ENCODE measurements at places on chromosomes 3 and 15. TPM values are rescaled to one million over a fixed set of nuclear protein-coding genes. Genes with fewer than 3 reads are reported as not detected.

- DNase-seq, result no peak
These were observed 603.0 kb upstream of the ROBO2 start for GRCh38 chr3:76436894-76437293.

Gene CLDN16
- polyA plus RNA-seq, result 0.02 TPM

GRCh38 chr3:178907081-178907480 is 164.5 kb downstream of the ZMAT3 start:
- DNase-seq, result no peak

- DNase-seq, result no peak
These were observed 12.2 kb downstream of the MAN2A2 start for GRCh38 chr15:90915216-90915807.

GRCh38 chr3:136305879-136306278 is 55.7 kb downstream of the PCCB start:
- DNase-seq, result no peak

Gene EIF4E3
- 0.47 TPM for polyA plus RNA-seq

Gene GOLGA8M
- not detected for polyA plus RNA-seq
